ENCODE measurements at places on chromosomes 3 and 15.

DNA sequence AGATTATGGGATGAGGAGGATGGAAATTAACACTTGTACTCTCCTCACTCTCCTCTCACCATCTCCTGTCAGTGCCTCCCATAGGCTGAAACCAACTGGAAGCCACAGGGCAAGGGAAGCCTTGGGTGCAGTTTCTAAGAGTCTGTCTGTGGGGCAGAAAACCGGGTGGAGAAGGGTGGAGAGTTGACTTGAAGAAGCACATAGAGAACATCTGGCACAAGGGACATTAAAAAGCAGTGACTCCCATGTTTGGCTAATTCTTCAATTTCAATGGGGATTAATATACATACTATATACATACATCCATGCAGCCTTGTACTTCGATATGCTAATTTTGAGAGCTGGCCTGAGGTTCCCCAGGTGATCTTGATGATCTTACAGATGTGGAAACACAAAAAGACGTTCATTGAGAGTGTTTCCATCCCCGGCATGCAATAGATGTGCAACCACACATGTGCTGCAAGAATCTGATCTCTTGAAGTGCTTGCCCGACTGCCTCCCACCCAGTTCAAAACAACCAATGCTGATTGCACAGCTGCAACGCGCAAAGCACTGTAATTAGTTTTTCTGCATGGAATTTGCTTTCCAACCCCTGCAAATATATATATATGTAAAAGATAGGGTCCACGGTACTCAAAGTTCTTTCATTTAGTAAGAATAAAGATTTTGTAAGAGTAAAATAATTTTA is 121.9 kb upstream of the TMC3 start:
- no peak for DNase-seq

DNA sequence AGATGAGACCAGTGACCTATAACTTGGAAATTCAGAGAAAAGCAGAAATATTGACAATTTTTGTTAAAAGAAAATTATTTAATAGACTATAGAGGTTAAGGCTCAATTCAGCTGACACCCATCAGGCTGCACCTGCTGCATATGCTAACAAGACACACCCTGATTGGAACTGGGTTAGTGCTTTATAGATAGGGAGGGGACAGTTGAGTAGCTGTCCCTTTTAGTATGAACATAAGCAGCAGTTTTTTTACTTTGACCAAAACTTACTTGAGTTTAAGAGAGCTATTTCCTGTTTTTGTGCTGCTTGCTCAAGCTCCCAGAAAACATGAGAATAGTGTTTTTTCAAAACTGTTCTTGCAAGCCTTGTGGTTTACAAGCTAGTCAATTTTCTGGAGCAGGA is 292.6 kb downstream of the LRRC3B start:
- no peak for DNase-seq

- no peak for DNase-seq
These were observed 74.6 kb downstream of the ITGB5 start for GRCh38 chr3:124812291-124813265.

DNA sequence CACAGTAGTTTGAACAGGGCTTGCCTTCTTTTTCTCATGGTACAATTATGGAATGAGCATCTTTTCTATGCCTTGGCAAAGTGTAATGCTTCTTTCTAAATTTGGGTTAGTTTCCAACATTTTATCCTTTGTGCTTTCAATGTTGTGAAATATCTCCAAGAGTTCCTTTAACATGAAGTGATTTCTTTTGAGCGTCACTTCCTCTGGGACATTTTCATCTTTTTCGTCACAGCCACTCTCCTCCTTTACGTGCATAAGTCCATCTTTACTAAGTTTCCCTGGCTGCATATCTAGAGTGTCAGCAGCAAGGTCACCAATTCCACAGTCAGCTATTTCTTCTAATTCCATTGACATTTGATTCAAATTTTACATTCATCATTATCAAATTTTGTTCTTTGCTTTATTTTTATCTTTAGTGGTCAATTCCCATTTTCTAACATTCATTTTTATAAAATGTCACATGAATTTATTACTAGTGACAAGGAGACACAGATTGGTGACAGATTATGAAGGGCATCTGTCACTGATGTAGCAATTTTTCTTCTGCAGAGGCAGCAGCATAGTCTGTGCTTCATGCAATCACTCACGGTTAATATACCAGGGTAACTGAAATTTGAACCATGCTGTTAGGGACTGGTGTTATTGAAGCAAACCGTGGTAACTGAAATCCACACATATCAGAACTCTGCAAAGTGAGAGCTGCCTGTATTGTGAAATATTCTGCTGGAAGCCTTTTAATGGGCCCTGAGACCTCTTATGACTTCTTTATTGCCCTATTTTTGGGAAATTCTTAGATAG is 126.5 kb upstream of the THBS1 start:
- DNase-seq: no peak

GRCh38 chr15:55999658-56000057 is 6.2 kb upstream of the NEDD4 start:
- no peak for DNase-seq

- no peak for DNase-seq
These were observed 38.0 kb downstream of the SHC4 start for GRCh38 chr15:48925714-48926223.

Measured in hematopoietic multipotent progenitor cell (in vitro differentiated cells).